ENCODE measurements at places on chromosomes 16 and 17.

GRCh38 chr17:77028900-77029299, 111.9 kb upstream of the SEC14L1 start:
- DNase-seq = no peak

DNA sequence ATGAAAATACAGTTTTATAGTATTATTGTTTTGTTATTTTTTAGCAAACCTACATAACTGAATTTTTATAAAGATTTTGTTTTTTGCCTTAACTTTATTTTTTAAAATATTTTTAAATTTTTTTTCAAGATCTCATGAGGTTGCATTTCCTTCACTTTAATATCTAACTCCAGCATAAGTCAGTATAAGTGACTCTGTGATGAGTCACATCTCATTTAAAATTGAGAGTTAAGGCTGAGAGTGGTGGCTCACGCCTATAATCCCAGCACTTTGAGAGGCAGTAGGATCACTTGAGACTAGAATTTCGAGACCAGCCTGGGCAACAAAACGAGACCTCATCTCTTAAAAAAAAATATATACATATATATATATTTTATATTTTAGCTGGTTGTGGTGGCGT, 44.0 kb downstream of the NLK start:
- DNase-seq = no peak

DNA sequence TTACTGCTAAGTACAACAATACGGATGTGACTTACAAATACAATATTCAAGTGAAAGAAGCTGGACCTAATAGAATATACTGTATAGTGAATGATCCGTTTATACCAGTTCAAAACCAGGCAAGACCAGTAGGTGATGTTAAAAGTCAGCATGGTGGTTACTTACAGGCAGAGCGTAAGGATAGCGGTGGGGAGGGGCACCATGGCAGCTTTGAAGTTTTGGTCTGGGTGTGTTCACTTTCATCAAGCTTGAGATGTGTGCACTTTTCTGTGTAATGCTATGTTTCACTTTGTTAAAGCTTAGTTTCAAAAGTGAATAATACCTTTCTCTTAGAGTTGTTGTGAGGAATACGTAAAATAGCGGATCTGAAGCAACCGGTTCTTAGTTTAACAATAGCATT, 16.5 kb upstream of the SLC35G3 start:
- DNase-seq = no peak

- DNase-seq = no peak
Measured at GRCh38 chr16:76639685-76640289, 362.6 kb downstream of the CNTNAP4 start.

DNA sequence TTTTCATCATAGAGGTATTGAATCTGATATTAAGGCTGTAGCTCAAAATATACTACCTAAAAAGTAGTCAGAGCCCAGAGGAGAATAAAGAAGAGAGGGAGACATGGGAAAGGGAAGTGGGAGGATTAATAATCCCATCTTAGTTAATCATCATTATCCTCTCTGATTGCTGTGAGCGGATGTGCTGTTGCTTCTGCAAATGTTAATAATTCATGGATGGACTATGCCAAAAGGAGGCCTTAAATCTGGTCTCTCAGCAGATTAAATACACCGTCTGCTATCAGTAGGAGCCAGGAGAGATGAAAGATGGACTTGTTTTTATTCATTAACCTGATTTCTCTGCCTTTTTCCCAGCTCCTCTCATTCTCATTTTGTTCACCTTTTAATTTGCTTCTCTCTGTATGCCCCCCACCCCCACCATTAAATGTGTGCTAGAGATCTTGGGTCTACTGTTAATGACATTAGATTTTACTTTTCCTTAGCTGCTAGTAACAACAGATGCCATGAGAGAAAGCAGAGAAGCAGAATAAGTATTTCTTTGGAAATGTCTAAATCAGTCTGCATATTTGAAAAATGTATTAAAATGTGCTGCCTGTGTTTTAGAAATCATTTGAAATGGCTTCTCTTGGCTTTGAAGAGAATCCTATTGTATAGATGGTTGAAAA, 44.2 kb downstream of the NUP93 start:
- DNase-seq = no peak

DNA sequence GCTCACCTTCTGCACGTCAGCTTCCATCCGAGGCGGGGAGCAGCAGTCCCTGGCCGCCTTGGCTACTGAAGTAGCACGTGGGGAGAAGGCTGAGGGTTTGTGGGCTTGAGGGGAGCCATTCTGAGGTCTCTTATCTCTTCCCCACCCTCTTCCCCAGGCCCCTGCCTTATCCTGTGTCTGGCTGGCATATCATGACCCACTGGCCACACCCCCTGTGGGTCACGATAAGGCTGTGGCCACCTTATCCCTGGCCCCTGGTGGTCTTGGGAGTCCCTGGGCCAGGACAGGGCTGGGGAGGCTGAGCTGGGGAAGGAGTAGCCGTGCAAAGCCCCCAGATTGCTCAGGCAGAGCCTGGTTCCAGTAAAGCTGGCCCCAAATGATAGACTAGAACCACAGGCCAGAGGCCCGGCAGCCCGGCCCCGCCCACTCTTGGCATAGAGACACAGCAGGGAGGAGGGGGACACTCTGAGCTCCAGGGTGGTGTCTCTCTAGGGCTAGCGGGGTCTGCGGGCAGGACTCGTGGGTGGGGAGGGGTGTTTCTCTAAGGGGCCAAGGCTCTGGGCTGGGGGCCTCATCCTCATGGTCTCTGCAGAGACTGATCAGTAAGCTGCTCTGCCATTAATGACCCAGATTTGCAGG, 7.6 kb downstream of the SPNS2 start:
- DNase-seq = no peak

DNA sequence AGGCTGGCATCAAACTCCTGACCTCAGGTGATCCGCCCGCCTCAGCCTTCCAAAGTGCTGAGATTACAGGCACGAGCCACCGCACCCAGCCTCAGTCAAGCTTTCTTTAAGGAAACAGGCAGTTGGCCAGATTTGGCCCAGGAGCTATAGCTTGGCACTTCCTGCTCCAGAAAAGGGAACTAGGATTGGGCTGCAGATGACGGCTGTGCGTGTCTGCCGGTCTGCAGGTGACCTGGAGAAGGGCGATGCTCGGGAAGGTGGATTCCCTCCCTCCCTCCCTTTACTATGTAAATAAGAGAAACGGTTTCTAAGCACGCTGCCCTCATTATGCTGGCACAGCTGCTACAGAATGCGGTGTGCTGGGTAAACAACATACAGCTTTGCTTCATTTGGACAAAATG, 215.9 kb downstream of the RPTOR start:
- DNase-seq = no peak

- no peak for DNase-seq
Measured at GRCh38 chr17:48104440-48104839, 3.1 kb upstream of the SNX11 start.

DNA sequence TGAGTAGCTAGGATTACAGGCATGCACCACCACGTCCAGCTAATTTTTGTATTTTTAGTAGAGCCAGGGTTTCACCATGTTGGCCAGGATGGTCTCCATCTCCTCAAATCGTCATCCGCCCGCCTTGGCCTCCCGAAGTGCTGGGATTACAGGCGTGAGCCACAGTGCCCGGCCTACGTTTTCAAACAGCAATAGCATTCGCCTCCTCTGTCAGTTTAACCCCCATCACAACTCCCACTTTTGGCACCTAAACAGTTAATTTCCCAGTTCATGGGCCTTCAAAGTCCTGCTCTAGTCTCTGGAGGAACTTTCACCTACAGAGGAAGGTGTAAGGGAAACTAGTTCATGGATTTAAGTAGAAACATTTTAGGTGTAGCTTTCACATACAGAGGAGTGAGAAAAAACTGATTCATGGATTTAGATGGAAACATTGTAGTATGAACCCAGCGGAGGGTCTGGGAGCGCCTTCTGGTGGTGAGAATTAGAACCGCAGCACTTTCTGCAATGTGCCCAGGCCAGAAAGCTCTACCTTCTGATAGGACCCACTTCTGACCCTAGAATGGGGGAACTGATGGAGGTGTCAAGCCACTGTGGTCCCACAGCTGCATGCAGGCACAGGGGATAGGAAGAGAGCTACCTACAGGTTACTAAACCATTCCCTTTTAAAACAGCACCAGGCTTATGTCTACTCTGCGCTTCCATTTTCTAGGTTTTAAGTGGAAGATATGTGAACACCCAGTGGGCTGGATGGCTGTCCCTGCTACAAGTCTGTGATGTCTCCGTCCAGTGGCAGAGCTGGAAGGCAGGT, 12.0 kb upstream of the MEOX1 start:
- peak; percentile 70 for DNase-seq

DNA sequence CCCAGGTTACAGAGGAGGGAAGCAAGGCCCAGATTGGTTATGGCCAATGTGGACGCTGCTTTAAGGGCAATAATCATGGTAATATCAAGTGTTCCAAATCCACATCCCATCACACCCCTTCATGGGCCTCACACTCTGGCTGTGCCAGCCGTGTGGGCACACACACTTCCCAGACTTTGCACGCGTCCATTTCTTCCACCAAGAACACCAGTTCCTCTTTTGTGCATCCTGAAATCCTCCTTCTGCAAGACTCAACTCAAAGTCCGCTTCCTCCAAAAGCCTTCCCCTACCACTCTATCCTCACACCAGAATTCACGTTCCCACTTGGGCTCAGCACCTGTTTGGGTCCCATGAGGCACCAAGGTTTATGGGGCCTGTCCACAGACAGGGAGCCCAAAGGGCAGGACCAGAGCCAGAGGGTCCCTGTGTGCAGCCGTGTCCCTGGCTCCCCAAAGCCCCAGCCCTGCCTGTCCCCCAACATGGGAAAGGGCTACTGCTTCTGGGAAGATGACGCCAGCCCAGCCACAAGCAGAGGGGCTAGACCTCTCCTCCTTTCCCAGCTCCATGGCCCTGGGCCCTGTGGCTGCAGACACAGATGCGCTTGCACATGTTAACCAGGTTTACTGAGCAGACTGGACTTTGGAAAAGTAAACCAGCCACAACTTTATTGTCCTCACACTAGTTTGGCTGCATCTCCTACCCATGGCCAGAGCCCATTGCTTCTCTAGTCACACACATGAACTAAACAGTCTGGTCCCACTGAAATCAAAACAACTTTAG, 20.3 kb downstream of the SPNS3 start:
- DNase-seq = no peak

- DNase-seq = peak; percentile 1
Measured at GRCh38 chr16:53912155-53912554, 208.2 kb downstream of the FTO start.

DNA sequence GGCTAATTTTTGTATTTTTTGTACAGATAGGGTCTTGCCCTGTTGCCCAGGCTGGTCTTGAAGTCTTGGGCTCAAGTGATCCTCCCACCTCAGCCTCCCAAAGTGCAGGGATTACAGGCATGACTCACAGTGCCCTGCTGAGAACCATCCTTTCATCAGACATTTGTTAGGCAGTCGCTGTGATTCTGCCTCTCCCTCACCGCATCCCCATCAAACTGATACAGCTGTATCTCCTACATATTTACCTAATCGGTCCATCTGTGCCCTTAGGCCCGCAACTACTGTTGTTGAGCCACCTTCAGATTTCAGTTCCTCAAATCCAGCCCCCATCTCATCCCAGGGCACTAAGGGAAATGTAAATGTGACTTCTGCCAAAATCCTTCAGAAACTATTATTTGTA, 2.0 kb upstream of the SLC43A2 start:
- no peak for DNase-seq

DNA sequence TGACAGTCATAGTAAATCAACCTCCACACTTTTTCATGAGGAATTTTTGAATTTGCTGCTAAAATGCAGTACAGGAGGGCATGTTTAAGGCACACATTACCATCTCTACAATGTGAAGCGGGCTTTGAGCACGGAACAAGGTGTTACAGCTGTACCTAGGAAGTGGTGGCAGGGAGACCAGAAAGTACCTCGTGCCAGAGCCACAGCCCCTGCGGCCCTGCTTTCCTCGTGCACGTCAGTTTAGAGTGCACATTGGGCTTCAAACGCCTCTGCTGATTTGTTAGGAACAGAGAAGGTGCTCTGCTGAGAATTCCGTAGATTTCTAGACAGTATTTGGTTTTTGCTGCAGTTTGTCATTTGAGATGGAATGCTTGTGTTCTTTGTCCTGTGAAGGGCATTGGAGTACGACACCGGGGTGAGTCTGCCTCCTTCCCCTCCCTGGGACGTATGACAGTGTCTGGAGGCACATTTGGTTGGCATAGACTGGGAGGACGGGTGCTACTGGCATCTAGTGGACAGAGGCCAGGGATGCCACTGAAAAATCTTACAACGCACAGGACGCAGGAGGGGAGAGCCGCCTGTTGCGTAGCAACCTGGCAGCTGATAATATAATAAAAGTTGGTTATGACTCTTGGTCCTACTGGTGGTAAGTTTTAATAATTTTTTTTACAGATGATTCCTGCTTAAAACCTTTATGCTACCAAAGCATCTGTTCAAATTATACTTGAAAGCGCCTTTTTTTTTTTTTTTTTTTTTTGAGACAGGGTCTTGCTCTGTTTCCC, 9.1 kb downstream of the FOXK2 start:
- no peak for DNase-seq

DNA sequence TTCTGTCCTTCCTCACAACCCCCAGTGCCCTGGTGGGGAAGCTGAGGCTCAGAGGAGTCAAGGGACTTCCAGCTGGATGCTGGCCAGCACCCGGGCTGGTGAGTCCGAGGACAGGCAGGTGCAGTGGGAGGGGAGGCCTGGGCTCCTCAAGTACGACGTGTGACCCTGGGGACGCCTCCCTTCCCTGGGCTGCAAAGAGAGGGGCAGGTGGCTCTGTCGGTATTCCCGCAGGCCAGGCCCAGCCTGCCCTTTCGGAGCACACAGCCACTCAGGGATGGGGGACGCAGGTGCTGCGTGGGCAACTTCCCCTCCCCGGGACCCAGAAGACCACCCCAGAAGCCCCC, 33.1 kb upstream of the PVALEF start:
- no peak for DNase-seq

DNA sequence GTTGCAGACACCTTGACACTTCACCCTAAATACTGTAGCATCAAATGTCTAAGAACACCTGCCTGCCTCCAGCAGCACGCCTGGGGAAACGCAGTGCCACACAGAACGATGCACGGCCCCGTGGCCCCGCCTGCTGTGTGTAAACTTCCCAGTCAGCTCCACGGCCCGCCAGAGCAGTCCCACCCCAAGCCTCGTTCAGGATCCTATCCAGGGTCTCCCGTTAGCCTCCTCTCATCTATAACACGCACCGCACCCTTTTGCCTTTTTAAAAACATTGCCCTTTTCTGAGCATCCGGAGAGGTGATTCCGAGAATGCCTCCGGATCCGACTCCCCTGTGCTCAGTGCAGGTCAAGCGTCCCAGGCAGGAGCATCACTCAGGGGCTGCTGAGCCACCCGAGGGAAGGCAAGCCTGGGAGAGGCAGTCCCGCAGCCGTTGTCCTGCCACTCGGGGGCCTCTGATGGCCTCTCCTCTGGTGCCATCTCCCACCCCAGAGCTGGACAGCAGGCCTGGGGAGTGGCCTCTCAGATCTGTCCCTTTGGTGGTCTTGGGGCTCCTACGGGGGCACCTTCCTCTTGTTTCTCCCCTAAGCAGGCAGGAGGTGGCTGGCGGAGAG, 37.9 kb upstream of the SLC38A10 start:
- no peak for DNase-seq

DNA sequence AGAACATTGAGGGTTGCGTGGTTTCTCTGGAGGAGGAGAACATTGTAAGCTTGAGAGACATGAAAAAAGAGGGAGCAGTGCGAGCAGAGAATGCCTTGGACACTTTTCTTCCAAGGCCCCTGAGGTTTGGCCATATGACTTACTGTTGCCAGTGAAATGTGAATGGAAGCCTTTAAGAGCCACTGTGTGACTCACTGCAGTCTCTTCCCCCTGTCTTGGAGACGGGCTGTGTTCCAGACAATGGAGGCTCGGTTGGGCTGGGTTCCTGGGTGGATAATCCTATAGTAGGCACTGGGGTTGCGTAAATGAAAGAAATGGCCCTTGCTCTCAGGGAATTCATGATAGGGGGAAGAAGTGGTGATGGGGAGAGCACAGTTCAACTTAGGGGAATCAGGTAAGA, 75.5 kb downstream of the SHISA9 start:
- DNase-seq = no peak

GRCh38 chr17:74210191-74211140, 2.9 kb upstream of the TTYH2 start:
- DNase-seq = peak; percentile 76

Data from T-helper 9 cell (primary cell).